ENCODE measurements at places on chromosomes 6 and 20. TPM values are rescaled to one million over a fixed set of nuclear protein-coding genes. Genes with fewer than 3 reads are reported as not detected.

TSPYL4 gene
- total RNA-seq, result 10.1 TPM

BPIFB2 gene
- total RNA-seq, result not detected

SLC32A1 gene
- not detected for total RNA-seq

MICB gene
- 25.6 TPM for total RNA-seq

ESR1 gene
- total RNA-seq, result 2.2 TPM

OGFRL1 gene
- 5.2 TPM for total RNA-seq

APOBEC2 gene
- total RNA-seq, result not detected

GMNN gene
- total RNA-seq, result 44.6 TPM

ECT2L gene
- total RNA-seq, result not detected

TXLNB gene
- total RNA-seq, result not detected

HDGFL1 gene
- not detected for total RNA-seq

FAM184A gene
- 4.4 TPM for total RNA-seq

DNA sequence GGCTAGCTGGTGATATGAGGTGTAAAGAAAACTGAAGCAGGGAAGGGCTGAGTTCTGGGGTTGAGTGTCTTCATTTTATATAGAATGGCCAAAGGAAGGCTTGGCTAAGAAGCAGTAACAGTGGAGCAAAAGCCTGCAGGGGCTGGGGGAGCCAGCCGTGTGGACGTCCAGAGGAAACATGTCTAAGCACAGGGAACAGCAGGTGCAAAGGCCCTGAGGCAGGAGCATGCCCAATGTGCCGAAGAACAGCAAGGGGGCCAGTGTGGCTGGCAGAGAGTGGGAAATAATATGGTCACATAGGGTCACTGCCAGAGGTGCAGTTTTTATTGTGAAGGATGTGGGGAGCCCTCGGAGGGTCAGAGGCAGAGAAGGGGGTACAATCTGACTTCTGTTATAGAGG, 60.5 kb upstream of the KCNG1 start:
- H3K27me3 ChIP-seq, result peaks cover 77% of the 10 kb centered on the region
- no peak overlapping the region for H3K4me3 ChIP-seq
- H3K36me3 ChIP-seq, result no peaks in the 10 kb centered on the region
- DNase-seq, result no peak
- H3K27ac ChIP-seq, result no peak overlapping the region

- H3K4me3 ChIP-seq, result 0 out of 2 replicates have a peak overlapping the region, but pooled peaks have one; percentile 2
- H3K27me3 ChIP-seq, result no peaks in the 10 kb centered on the region
- peak; percentile 82 for DNase-seq
- no peaks in the 10 kb centered on the region for H3K36me3 ChIP-seq
These were observed 1.3 kb downstream of the SIRPB2 start for GRCh38 chr20:1489764-1490436.

DNA sequence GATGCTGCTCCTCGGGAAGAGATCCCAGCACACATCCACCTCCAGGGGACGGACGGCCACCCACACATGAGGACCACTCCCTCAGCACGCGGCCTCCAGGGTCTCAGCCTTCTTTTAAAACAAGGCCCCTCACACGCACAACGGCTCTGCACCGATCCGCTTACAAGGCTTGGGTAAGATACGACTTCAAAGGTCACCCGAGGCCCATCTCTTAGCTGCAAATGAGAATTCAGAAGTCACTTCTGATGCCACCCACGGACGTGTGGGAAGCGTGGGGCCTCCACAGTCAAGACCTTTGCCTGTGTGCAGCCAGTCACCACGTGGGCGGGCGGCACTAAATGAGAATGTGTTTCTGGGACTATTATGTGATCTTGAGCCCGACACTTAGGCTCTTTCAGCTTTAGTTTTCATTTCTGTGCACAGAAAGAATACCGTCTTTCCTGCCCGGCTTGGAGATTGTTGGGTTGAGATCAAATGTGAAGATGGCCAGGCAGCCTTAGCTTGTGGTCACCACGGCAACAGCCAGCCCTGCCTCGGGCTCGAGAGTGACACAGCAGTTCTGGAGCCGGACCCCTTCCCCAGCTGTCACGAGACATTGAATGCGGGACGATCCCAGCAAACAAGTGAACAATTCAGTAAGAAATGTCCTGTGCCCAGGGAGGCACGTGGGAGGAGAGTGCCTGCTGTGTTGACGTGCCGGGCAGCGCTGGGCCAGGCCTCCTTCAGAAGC, 91.6 kb downstream of the RAMACL start:
- no peak overlapping the region for H3K27ac ChIP-seq
- no peak for DNase-seq
- no peak overlapping the region for H3K4me3 ChIP-seq
- H3K4me1 ChIP-seq, result no peaks in the 10 kb centered on the region

DNA sequence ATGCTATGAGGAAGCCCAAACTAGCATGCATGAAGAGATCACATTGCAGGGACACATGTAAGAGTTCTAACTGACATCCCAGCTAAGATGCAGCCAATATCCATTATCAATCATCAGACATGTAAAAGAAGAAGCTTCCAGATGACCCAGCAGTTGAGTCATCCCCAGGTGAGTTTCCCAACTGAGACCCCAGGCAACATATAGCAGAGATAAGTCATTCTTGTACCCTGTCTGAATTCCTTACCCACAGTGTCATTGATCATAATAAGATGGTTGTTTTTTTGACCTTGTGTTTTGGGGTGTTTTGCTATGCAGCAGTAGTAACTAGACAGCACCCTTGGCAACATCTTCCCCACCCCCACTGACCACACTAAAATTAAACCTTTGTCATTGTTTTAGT, 18.9 kb downstream of the SIRPD start:
- H3K36me3 ChIP-seq, result no peaks in the 10 kb centered on the region
- no peak for DNase-seq
- no peaks in the 10 kb centered on the region for H3K27me3 ChIP-seq
- no peaks in the 10 kb centered on the region for H3K4me1 ChIP-seq

DNA sequence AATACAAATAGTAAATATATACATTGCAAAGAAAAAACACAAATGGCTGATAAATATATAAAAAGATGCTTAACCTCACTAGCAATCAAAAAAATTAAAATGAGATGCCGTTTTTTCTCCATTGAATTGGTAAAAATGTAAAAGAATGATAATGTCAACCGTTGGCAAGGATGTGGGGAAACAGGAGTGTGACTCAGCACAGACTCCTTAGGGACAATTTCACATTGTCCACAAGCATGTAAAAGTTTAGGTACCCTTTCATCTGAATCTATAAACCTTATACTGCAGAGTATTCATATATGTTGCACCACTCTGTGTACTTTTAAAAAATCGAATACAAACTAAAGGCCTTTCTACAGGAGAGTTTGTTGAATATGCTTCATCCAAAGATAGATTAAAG, 143.1 kb upstream of the RREB1 start:
- no peaks in the 10 kb centered on the region for H3K36me3 ChIP-seq
- DNase-seq, result peak; percentile 53
- H3K27ac ChIP-seq, result peak overlapping the region; percentile 12
- H3K27me3 ChIP-seq, result no peaks in the 10 kb centered on the region
- no peak overlapping the region for H3K4me3 ChIP-seq

- 0 out of 2 replicates have a peak, but pooled peaks cover 2% of the 10 kb centered on the region for H3K36me3 ChIP-seq
- no peak for DNase-seq
- H3K27ac ChIP-seq, result no peak overlapping the region
- no peaks in the 10 kb centered on the region for H3K27me3 ChIP-seq
- no peaks in the 10 kb centered on the region for H3K4me1 ChIP-seq
These were observed 10.8 kb downstream of the HBS1L start for GRCh38 chr6:135043846-135044245.

- peak overlapping the region; percentile 57 for H3K4me3 ChIP-seq
- H3K27ac ChIP-seq, result peak overlapping the region; percentile 90
- peaks cover 19% of the 10 kb centered on the region for H3K4me1 ChIP-seq
- DNase-seq, result no peak
These were observed 65.7 kb upstream of the EEF1A1 start for GRCh38 chr6:73586416-73586974.

GRCh38 chr6:166768761-166769160, 141.7 kb upstream of the RPS6KA2 start:
- H3K4me1 ChIP-seq, result no peaks in the 10 kb centered on the region
- no peaks in the 10 kb centered on the region for H3K27me3 ChIP-seq
- H3K36me3 ChIP-seq, result no peaks in the 10 kb centered on the region
- no peak overlapping the region for H3K4me3 ChIP-seq

- no peak overlapping the region for H3K4me3 ChIP-seq
- peaks cover 12% of the 10 kb centered on the region for H3K4me1 ChIP-seq
- H3K27me3 ChIP-seq, result no peaks in the 10 kb centered on the region
- peak; percentile 36 for DNase-seq
These were observed 61.2 kb downstream of the GCLC start for GRCh38 chr6:53483423-53484353.

- H3K27me3 ChIP-seq, result no peaks in the 10 kb centered on the region
- peak overlapping the region; percentile 73 for H3K4me3 ChIP-seq
- peak overlapping the region; percentile 92 for H3K27ac ChIP-seq
- H3K4me1 ChIP-seq, result peaks cover 50% of the 10 kb centered on the region
These were observed 34.3 kb upstream of the POU5F1 start for GRCh38 chr6:31204751-31205145.

DNA sequence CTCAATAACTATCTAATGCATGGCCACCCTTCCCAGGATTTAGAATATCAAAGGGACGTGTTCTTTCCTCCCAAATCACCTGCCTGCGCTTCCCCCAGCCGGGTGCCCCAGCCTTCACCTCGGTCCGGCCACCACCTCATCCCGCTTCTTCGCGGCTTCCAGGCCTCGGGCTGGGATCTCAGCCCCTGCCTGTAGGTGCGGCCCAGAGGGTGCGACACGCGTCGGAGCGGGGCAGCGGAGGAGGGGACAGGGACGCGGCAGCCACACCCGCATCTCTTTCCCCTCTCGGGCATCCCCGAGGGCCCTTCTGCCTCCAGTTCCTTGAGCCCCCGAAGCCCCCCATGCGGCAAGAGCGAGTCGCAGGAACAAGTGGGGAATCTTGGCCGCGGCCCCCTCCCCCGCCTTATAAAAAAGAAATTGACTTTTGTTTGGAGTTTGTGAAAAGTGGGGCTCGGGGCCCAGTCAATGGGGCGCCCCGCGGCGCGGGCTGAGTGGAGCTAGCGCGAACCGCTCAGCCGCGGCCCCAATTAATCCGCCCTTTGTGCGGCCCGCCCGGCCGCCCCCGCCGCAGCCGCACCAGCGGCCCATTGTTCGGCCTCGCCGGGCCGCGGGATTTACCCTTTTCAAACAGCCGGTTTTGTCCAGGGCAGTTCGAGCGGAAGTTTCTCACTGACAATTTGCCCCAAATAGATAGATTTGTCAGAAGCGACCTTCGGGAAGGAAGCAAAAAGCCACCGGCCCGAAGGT, 8.4 kb upstream of the NR2E1 start:
- DNase-seq, result no peak
- peaks cover 58% of the 10 kb centered on the region for H3K27me3 ChIP-seq
- no peak overlapping the region for H3K27ac ChIP-seq
- H3K4me3 ChIP-seq, result peak overlapping the region; percentile 63
- H3K36me3 ChIP-seq, result no peaks in the 10 kb centered on the region

- peaks cover 40% of the 10 kb centered on the region for H3K4me1 ChIP-seq
- DNase-seq, result peak; percentile 95
- no peak overlapping the region for H3K4me3 ChIP-seq
- H3K27me3 ChIP-seq, result no peaks in the 10 kb centered on the region
- no peaks in the 10 kb centered on the region for H3K36me3 ChIP-seq
- peak overlapping the region; percentile 30 for H3K27ac ChIP-seq
These were observed 14.2 kb upstream of the PREX1 start for GRCh38 chr20:48841875-48842529.

DNA sequence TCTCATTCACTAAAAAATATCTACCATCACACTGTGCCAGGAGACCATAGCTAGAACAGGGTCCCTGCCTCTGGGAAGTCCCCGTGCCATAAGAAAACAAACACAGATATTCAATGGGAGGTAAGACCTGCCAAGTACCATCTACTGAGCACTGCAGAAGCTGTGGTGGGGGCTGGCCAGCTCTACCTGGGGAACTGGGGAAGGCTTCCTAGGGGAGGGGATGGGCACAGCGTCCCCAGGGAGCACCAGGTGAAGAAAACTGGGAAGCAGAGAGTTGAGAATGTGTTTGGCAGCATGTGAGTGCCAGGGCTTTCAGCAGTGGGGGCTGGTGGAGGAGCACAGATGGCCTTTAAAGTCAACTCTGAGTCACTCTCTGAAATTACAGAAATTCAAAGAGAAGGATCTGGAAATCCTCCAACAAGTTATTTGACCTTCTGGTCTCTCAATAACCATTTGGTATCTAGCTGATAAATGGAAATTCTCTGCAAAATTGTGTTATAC, 85.2 kb downstream of the SHLD1 start:
- DNase-seq, result peak; percentile 79
- H3K27ac ChIP-seq, result no peak overlapping the region
- peaks cover 11% of the 10 kb centered on the region for H3K4me1 ChIP-seq
- no peaks in the 10 kb centered on the region for H3K36me3 ChIP-seq

Data from PC-3 (cell line).